ENCODE measurements at places on chromosomes 1 and 21. TPM values are rescaled to one million over a fixed set of nuclear protein-coding genes. Genes with fewer than 3 reads are reported as not detected.
A peak's percentile ranks its signal among the peaks of the same experiment; 100 is the strongest.

Gene RGL1
- 19.4 TPM for total RNA-seq

DNA sequence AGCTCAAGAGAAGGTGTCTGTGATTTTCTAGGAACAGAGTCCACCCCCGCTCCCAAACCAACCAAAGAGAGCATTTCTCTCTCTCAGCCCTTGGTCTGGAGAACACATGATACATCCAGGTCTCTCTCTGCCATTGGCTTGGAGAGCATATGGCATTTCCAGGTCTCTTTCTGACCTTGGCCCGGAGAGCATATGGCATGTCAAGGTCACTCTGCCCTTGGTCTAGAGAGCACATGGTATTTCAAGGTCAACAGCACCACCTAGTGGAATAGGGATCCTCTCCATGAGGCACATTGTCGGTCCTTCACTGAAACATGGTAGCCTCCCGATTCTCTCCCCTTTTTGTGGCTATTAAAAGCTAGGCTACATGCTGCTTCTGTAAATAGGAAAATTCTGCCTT, 437.7 kb upstream of the OLFM3 start:
- DNase-seq: no peak

Gene CFHR1
- total RNA-seq: not detected

Gene SPRR5
- total RNA-seq: not detected

DNA sequence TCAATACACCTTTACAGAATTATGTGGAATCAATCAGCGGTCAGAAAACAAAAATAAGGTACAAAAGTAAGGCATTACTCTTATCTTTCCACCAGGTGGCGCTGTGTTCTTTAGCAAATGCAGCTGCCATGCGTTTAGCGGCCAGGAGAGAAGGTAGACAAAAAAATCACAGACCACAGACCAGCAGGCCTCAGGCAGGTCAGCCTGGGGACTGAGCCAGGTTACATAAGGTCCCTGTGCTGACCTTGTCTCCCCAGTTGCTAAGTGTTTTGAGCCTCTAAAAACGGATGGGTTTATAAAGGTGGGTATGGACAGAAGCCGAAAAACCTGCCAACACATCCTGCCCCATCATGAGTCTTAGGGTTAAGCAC, 2.8 kb downstream of the RGS16 start:
- peak; percentile 45 for DNase-seq

DNA sequence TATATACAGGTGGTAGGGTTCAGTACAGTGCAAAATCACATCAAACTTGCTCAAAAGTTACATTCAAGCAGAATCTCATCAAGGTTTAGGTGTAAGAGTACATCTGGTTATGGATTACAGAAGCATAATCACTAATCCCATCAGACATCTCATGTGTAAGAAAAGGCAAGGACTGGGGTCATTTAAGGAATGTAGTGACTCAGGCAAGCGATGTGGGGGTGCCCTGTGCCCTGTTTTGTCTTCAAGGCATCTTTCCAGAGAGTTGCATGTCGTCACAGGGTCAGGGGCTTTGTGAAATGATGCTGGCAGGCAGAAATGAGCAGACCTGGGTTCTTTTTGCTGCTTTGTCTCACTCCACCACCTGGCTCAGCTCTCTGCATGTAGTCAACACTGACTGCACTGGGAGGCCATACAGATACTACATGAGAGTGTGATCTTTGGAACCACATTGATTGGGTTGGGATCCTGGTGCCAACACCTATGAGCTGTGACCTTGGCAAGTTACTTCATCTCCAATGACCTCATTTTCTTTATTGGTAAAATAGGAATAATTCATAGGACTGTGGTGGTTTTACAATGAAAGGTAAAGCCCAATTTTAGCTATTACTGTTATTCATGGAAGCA, 8.2 kb upstream of the HHIPL2 start:
- DNase-seq: no peak

All from left ventricle myocardium inferior (tissue), 1 donor.